ENCODE measurements at places on chromosomes 2 and 18. TPM values are rescaled to one million over a fixed set of nuclear protein-coding genes. Genes with fewer than 3 reads are reported as not detected.

- no peak for DNase-seq
Measured at GRCh38 chr18:49045585-49045984, 94.8 kb upstream of the SMAD7 start.

DNA sequence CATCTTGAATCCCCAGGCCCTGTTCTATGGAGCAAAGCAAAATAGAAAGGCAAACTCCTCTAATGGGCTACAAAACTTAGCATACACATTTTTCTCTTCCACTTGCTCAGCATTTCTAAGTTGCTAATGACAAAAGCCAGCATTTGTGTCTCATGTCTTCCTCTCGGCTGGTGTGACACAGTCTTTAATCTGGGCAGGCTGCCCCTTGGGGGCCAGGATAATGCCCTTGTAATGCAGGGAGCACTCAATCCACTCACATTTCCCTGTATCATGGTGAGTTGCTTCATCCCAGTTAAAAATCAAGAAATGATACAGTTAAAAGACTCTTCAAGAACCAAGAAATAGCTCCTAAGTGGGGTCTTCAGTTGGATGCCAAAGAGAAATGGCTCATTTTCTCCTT lies 109.1 kb upstream of the FBXO11 start:
- peak; percentile 19 for DNase-seq

GRCh38 chr2:8263901-8264300 lies 418.0 kb upstream of the ID2 start:
- no peak for DNase-seq

HADHA gene
- 191 TPM for total RNA-seq

EFHD1 gene
- 4.9 TPM for total RNA-seq

UBE2E3 gene
- 128 TPM for total RNA-seq
